ENCODE measurements at places on chromosomes 13 and 19.

DNA sequence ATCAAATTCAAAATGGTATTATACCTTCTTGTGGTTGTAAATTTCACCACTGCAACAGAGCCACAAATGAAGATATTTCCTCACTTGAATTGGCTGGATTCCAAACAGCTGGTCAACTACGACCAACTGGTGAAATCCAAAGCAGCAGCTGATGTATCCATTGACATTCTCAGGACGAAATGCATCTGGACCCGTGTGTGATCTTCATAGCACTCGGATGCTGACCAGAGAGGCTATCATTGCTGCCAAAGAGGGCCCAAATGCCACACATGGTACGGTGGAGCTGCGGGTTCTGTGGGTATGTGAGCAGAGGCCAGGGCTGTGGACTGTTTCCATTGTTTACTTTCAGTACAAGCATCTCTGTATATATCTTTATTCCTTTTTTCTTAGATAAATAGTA lies 25.6 kb upstream of the PCCA start:
- DNase-seq: no peak

DNA sequence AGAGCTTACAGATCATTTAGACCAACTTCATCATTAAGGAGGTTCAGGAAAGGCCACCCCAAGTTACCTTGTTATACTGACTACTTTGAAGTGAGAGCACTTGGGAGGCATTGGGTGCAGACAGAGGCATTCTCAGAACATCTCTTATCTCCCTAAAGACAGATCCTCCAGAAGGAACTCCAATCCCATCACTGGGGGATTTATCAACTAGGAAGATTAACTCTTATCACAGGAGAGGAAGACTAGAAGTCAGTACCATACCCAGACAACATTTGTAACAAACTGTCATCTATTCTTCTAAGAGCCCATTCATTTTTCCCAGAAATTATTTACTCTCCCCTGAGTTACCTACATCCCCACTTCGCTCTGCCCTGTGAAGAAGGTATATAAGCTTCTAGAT lies 5.8 kb upstream of the RFXAP start:
- DNase-seq: no peak

DNA sequence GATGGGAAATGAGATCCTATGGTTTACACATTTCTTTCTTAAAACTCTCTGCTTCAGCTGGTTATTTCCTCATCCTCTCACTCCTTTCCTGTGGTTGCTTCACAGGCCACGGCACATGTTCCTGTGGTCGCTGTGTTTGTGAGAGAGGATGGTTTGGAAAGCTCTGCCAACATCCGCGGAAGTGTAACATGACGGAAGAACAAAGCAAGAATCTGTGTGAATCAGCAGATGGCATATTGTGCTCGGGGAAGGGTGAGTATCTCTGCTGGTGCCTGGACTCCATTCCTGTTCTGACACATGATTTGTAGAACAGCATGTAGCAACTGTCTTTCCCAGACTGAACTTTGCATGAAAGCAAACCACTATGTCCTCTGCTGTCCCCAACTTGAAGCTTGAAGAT lies 254.2 kb downstream of the ITGBL1 start:
- DNase-seq: no peak

- DNase-seq: peak; percentile 53
These were observed 10.7 kb upstream of the CEACAM3 start for GRCh38 chr19:41785653-41786052.

DNA sequence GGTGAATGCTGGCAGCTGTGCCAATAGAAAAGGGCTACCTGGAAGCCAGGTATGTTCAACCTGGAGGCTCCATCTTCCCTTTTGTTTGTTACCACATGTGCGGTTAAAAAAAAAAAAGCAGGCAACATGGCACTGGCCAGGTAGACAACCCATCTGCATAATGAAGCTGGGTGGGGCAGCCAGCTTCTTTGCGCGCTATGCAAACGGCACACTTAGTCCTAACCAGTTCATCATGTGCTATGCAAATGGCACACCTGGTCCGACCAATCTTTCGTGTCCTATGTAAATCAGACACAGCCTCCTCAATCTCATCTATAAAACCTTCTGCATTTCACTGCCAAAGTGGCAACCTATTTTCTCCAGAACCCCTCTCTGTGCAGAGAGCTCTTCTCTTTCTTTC lies 11.3 kb upstream of the IGSF23 start:
- DNase-seq: no peak

DNA sequence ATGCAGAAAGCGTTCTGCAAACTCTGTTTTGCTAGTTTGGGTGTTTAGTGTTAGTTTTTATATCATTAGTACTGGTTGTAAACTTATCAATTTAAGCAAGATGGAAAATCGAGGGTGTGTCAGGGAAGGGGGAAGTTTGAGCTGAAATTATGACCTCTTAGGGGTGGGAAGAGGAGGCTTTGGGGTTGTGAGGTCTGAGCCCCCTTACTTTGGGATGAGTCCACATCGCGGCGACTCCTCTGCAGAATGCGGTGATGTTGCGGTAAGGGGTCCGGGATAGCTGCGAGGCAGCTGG lies 743 bp upstream of the NDUFS7 start:
- no peak for DNase-seq

GRCh38 chr13:40798380-40798779 lies 9.0 kb downstream of the SLC25A15 start:
- no peak for DNase-seq

DNA sequence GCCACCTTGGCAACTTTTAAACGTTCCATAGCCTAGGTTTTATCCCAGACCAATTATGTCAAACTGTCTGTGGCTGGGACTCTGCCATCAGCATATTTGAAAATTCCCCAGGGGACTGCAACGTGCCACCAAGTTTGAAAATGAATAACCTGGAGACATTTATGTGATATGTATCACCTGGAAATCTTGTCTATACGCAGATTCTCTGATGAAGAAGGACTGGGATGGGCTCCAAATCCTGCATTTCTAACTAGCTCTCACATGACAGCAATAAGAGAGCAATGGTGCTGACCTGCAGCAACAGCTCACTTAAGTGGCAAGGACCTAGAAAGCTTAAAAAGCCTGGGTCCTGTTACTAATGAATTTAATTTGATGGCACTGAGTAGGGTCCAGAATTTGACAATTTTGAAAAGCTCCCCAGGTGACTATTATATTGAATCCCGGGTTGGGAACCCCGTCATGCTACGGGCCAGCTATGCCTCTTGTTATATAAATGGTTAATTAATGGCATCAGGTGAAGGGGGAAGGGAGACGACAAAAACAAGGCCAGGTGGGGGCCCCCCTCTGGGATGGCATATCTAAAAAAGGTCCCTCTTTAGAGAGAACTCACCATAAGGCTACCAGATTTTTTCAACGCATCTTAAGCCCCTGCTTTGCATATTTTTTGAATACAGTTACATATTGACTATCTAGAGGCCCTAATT lies 213.7 kb downstream of the ZIC5 start:
- no peak for DNase-seq

- no peak for DNase-seq
These were observed at the start of gene MATK for GRCh38 chr19:3785938-3786824. Gene MATK (minus strand): TSS chr19:3786381. CDS start chr19:3785135, 1,246 bp downstream.

DNA sequence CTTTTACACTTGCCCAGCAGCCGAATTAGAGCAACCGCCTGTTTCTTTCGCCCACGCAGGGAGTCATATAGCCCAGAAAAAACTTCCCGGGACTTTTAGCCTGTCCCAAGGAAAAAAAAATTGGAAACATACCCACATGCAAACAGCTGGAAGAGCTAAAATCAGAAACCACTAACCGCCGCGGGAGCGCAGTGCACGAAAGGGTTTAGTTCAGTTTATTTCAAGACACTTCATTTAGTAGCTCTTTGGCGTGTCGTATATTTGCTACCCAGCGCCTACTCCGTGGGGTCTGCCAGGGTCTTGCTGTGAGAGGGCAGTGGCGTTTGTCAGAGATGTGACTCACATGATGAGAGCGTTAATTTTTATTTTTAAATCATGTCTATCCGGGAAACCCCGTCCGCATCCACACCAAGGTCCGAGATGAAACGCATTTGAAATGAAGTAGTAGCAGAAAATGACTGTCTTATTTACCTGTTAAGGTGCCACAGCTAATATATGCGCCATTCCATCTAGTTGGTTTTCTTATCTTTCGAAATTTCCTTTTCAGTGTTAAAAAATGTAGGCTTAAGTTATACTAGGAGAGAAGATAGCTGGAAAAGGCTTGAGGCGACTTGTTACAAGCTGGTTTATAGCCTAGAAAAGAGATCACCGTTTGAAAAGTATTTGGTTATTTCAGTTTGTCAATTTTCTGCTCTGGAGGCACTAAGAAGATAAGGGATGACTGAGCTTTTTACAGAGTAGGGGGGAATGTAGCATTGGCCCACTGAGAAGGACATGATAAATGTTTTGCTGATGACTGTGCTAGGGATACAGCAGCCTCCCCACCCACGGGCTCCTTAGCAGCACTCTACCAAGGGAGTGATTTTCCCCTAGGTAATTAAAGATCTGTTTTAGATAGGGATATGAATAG lies 1.7 kb downstream of the KLF5 start:
- DNase-seq: no peak

DNA sequence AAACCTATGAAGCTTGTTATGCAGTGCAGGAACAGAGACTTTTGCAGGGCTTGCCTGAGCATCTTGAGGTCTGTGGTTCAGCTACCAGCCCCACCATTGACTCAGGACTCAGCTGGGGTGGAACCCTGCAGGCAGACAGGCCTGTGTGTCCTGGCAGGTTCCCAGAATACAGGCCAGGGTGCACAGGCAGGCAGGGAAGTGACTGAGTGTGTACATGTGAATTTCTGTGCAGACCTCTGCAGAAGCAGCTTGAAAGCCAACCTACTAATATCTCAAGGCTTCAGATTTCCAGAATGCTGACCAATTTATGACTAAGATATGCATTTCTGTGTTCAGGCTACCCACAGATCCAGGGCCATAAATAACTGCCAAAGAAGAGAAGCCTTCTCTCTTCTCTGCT lies 254.4 kb downstream of the DLEU7 start:
- no peak for DNase-seq

DNA sequence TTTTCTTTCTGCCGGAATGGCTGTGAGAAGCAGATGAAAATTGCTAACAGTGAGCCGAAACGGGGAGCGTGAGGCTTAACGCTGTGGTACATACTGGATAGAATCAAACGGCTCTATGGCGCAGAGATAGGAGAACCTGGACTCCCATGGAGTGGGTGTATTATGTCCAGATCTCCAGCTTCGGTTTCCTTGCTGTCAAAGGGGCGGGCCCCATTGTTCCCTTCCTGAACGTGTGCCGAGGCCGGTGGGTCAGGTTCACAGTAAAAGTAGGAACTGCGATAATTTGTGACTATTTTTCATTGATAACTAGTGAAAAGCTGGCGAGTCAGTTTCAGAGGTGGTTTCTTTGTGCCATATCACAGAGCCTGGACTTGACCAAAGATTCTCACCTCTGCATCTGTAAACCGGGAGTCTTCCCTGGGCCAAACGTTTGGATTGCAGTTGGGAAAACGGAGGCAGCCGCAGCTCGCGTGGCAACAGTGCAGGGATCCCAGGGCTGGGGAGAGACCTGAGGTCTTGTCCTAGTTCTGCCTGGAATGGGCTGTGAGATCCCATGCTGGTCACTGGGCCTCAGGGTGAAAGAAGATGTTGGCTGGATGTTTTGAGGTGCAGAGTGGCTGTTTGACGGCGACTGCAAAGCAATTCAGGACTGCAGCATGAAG lies 752 bp downstream of the RPL18A start:
- DNase-seq: no peak

DNA sequence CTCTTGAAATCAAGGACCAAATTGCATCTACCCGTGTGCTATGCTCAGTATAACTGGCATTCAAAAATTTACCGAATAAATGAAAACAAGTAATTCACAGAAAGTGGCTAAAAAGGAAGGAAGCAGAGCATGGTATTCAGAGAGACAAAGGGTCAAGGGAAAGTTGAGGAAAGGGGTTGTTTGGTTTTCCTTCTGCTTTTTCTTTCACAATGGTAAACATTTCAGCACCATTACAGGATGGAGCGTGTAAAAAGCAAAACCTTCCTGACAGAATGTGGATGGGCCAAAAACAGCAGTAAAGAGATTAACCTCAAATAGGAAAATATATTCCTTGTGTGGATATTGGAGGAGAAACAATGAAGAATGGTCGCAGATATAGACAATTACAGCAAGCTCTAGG lies 14.8 kb downstream of the DIAPH3 start:
- DNase-seq: no peak

- DNase-seq: no peak
These were observed 52.5 kb downstream of the ZAR1L start for GRCh38 chr13:32262619-32263018.

- no peak for DNase-seq
These were observed 42.5 kb upstream of the C13orf42 start for GRCh38 chr13:51153527-51153926.

GRCh38 chr13:40920826-40921225 lies 98.3 kb downstream of the ELF1 start:
- DNase-seq: no peak

- no peak for DNase-seq
These were observed 405.8 kb downstream of the SPRY2 start for GRCh38 chr13:79935121-79935520.

DNA sequence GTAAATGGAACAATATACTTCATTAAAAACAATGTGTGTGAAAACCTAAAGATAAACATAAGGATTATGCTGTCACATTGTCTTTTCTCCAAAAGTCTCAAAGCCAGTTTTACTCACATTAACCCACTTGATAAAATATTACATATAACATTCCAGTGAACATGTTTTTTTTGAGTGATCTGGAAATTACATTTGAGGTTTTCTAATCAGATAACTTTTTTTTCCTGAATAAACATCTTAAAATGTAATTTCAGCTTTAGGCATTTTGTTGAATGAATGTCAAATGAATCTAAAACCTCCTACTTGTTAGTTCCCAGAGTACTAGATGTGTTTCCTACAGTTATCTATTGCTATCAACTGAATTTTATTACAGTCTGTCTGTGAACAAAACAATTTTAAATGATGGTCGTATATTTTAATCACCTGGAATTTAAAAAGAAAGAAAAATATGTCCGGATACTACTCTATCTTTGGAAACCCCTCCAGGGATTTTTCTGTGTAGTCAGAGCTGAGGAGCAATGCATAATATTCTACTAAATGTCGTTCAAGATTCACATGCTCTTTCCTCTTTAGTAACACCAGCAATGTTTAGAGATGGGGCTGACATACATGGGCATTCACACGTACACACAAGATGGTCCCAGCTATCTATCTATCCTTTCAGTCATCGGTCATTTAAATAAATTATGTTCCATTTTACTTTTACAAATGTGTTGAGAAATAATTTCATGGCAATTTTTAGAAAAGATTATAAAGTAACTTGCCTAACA lies 283.9 kb downstream of the KLF12 start:
- no peak for DNase-seq

DNA sequence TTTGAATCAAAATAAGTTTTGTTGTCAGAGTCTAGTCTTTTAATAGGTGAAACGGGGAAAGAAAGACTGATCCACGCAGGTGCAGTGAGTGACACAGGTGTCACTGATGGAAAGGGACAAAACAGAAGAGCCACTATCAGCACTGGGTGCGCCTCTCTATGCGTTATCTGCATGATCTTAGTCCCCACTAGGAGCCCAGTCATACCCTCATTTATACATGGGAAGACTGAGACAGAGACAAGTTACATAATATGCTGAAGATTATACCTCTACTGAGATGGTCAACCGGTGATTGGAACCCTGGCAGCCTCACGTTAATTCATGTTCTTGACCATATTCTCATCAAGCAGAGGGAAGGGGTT lies 3.4 kb downstream of the LRCH1 start:
- no peak for DNase-seq

GRCh38 chr13:45575146-45575829 lies 40.3 kb downstream of the ERICH6B start:
- DNase-seq: no peak

- no peak for DNase-seq
These were observed 1.9 kb downstream of the KDM4B start for GRCh38 chr19:4970558-4971423.

All from stimulated activated CD4-positive, alpha-beta T cell treated with anti-CD3 and anti-CD28 coated beads, Interleukin-15, amount 100 ng/mL, for 48 hours (primary cell).